ENCODE measurements at places on chromosomes 11 and 22.

DNA sequence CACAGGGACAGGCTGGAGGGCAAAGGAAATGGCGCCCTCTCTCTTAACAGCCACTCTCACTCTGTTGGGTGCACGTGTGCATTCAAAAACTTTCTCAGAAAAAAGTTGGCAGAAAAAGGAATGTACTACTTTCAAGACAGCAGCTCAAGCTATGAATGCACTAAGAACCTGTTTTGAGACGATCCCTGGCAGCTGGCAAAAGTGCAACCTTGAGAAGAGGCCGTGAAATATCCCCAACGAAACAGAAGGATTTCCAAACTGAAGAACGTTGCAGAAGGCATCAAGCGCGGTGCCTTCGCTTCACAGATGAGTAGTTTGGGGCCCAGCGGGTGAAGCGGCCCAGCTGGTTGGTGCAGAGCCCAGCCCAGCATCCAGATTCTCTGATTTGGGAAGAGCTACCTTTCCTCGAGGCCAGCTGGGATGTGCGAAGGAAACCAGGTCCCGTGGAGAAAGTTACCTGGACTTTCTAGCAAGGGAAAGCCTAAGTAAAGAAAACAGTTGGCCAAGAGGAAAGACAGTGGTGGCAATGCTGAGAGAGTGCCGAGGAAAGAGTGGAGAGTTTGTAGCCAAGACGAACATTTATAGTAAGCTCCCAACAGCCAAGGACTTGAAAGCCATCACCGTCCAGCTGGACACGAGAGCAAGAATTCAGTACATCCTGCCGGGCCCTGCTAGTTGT lies 16.3 kb downstream of the IFT27 start:
- no peak for DNase-seq

GRCh38 chr11:109514313-109515018 lies 92.5 kb downstream of the C11orf87 start:
- no peak for DNase-seq

DNA sequence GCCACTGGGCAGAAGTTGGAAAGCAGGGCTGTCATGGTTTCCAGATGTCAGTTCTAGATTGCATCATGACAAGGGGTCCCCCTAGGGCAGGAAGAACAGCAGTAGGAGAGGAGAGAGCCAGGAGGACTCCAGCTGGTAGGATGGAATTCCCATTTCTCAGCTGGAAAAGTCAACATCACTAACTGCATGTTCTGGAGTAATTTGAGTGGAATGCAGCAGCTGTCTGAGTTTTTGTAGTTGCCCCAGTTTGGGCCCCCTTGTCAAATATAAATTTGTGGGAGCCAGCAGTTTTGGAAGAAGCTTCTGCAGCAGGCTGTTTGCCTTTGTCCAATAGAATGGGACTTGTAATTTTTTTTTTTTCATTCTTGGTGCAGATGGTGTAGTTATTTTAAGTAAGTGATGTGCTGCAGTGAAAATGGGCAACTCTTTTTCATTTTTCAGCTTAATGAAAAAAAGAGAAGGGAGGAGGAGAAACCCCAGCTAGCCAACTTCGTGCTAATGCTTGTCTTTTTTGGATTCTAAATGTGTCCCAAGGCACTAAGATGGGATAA lies 86.9 kb downstream of the LDLRAD3 start:
- no peak for DNase-seq

GRCh38 chr11:2857276-2857675 lies 28.3 kb downstream of the CDKN1C start:
- DNase-seq: no peak

DNA sequence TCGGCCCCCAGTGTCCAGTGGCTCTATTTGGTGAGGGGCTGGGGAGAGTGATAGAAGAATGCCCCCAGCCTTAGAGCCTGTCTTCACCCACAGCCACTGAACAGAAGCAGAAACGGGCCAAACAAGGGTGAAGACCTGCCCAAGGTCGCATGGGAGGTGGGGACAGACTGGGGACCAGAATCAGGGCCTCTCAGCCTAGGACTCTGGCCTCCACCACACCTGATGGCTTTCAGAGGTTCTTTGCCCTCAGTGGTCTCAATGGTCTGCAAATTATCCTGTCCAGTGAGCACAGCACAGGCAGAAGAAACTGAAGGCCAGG lies 4.5 kb upstream of the MYRF start:
- no peak for DNase-seq

DNA sequence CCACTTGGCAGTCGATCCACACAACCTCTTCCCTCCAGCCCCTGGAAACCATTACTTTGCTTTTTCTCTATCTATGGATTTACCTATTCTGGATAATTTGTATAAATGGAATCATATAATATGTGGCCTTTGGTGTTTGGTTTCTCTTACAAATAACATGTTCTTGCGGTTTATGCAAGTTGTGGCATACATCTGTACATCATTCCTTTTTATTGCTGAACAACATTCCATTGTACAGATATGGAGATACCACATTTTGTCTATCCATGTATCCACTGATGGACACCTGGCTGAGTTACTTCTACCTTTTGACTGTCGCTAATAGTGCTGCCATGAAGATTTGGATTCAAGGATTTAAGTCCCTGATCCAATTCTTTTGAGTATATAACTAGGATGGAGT lies 25.1 kb downstream of the SMCO4 start:
- DNase-seq: no peak
